ENCODE measurements at places on chromosomes 13 and 19. TPM values are rescaled to one million over a fixed set of nuclear protein-coding genes. Genes with fewer than 3 reads are reported as not detected.

Gene ATP4A
- not detected for total RNA-seq

Gene KCTD4
- total RNA-seq, result not detected

DNA sequence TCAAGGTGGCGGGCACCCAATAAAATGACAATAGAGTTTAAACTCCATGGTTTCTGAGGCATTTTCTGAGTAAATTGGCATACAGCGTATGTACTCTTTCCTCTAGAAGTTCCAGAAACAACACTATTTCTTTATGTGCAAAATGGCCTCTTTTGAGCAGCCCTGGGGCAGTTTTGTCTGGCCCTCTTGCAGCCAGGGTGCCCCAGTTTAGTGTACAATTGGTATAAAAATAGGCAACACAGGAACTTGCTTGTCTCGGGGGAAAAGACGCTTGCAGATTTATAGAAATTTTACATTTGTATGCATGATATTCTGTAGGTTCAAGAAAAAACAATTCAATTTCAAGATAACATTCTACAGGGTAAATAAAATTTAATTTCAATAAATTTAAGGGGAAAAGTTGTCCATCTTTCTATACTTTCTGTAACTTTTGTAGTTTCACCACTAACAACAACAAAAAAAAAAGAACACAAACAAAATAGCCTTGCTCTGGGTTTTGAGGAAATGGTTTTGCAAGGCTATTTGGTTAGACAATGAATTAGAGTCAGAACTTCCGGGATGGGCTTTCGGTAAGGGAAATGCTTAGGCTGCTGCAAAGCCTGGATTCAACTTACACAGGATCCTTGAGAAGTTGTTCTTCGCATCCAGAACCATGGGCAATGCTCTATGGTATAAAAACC is 45.3 kb downstream of the LRCH1 start:
- H3K27me3 ChIP-seq, result no peaks in the 10 kb centered on the region
- no peak overlapping the region for H3K4me3 ChIP-seq
- no peak for DNase-seq
- peak overlapping the region; percentile 65 for H3K27ac ChIP-seq
- peaks cover 93% of the 10 kb centered on the region for H3K4me1 ChIP-seq

DNA sequence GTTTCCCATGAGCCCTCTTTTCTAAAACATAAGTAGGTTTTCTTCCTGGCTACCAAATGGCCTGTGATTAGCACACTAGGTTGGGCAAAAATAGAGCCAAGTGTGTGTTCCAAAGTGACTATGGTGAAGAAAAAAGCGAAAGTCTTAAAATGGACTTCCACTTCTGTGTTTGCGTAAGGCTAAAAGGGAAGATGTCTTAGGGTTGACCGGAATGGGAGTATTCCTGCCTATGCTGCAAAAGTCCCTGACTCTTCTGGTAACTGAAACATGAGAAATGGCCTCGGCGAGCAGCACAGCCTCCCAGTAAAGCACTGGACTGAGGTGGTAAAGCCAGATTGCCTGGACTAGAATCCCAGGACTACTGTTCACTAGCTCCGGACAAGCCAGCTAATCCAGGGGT is 2.4 kb upstream of the FPR1 start:
- H3K27ac ChIP-seq, result no peak overlapping the region
- H3K4me1 ChIP-seq, result no peaks in the 10 kb centered on the region
- H3K27me3 ChIP-seq, result no peaks in the 10 kb centered on the region
- no peaks in the 10 kb centered on the region for H3K36me3 ChIP-seq

DNA sequence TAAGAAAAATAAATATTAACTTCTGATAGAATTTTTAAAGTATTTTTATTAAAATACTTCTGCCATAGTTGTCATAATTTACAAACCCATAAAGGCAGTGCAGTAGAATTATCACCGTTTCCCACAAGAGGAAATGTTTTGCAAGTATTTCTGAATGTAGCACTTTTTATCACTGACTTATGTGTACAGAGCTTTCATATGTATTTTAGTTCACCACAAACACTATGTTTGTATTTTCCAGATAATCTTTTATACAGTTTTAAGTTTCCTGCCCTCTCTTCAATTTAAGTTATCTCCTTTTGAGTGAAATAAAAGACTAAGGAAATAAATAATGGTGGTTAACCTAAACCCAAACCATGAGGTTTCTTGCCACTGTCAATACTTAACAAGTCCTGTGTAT is 24.2 kb downstream of the MIPEP start:
- H3K4me3 ChIP-seq, result no peak overlapping the region
- no peak for DNase-seq
- no peak overlapping the region for H3K27ac ChIP-seq
- no peaks in the 10 kb centered on the region for H3K4me1 ChIP-seq
- H3K36me3 ChIP-seq, result no peaks in the 10 kb centered on the region
- no peaks in the 10 kb centered on the region for H3K27me3 ChIP-seq

DNA sequence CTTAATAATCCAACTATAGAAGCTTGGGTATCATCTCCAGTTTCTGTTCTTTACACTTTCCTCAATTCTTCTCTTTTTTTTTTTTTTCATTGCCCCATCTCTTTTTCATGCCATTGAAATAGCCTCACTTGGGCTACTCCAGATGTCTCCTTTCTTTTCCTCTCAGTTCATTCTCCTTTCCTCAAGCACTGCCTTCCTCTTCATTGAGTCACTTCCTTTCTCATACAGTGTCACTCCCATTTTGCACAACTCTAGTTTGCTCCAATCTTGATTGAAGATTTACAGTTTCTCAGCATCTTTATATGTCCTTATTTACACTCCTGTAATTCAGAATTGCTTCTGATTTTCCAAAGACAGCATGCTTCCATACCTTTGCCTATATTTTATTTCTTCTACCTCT is 61.3 kb downstream of the IPO5 start:
- no peak for DNase-seq
- H3K36me3 ChIP-seq, result peaks cover 33% of the 10 kb centered on the region
- H3K27ac ChIP-seq, result no peak overlapping the region
- no peaks in the 10 kb centered on the region for H3K4me1 ChIP-seq

- no peak overlapping the region for H3K27ac ChIP-seq
- no peak for DNase-seq
- H3K4me3 ChIP-seq, result no peak overlapping the region
- peaks cover 14% of the 10 kb centered on the region for H3K36me3 ChIP-seq
- no peaks in the 10 kb centered on the region for H3K27me3 ChIP-seq
These were observed 59.6 kb downstream of the ARHGAP35 start for GRCh38 chr19:46920362-46920761.

DNA sequence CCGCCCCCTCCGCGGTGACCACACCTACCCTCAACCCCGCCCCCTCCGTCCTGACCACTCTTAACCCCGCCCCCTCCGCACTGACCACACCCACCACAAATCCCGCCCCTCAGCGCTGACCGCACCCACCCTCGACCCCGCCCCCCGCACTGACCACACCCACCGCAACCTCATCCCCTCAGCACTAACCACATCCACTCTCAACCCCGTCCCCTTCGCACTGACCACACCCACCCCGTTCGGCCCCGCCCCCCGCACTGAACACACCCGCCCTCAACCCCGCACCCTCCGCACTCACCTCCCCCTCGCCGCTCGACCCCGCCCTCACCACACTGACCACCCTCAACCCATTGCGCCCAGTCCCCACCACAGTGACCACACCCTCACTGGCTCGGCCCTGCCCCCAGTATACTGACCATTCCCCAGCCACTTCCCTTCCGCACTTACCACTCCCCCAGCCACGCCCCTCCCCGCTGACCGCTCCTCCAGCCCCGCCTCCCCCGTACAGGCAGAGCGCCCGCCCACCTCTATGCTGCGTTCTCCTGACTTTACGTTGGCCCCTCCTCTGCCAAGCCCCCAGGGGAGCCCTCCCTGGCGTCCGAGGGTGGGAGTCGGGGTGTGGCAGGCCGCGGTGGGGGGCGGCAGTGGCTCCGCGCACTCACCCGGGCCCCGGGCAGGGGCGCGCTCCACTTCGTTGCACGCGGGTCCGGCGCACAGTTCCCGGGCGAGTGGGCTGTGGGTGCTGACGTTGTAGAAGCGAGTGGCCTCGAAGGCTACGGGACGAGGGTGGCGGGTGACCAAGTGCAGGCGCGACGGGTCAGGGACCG is 8.4 kb downstream of the F2RL3 start:
- H3K27me3 ChIP-seq, result no peaks in the 10 kb centered on the region
- H3K36me3 ChIP-seq, result no peaks in the 10 kb centered on the region
- peak overlapping the region; percentile 85 for H3K27ac ChIP-seq
- DNase-seq, result peak; percentile 95
- H3K4me3 ChIP-seq, result peak overlapping the region; percentile 97

DNA sequence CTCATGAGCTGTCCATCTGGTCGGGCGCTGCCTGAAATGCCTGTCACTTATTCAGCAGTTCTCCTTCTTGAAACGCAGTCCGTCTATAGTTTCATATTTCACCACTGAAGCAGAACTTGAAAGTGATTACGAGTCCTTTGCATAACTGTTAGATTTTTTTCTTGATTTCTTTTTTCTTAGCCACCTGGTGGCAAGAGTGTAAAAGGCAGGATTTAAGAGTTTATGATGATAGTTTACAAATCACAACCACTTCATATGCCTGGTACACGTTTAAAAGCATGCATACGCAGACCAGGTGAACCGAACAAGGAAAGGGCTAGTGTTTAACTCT is 45.8 kb downstream of the GGACT start:
- no peaks in the 10 kb centered on the region for H3K36me3 ChIP-seq
- no peak overlapping the region for H3K4me3 ChIP-seq
- H3K27me3 ChIP-seq, result no peaks in the 10 kb centered on the region
- peaks cover under 1% of the 10 kb centered on the region for H3K4me1 ChIP-seq
- no peak overlapping the region for H3K27ac ChIP-seq
- DNase-seq, result no peak

- DNase-seq, result peak; percentile 35
- H3K4me1 ChIP-seq, result no peaks in the 10 kb centered on the region
- H3K27ac ChIP-seq, result no peak overlapping the region
These were observed 41.7 kb upstream of the CEACAM20 start for GRCh38 chr19:44570984-44571684.

DNA sequence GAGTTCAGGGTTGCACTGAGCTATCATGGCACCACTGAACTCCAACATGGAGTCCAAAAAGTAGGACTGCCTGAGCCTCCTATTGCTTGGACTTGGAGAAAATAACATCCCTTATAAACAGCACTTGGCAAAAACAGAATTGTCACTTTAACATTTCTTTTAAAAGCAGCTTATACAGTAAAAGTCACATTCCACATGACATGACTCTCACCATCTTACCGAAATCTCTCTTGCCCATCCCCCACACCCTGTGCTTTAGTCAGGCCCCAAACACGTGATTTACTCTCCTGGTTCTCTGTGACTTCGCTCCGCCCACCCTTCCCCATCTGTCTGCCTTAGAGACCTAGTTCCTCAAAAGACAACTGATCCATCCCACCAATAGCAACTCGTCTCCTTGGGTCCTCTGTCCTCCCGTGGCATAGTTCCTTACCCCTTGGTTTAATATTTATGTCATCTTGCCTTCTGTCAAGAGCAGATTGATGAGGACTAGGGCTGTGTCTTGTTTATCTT is 4.6 kb downstream of the SAFB start:
- no peaks in the 10 kb centered on the region for H3K27me3 ChIP-seq
- H3K27ac ChIP-seq, result peak overlapping the region; percentile 34
- H3K4me1 ChIP-seq, result peaks cover 80% of the 10 kb centered on the region
- H3K4me3 ChIP-seq, result no peak overlapping the region

DNA sequence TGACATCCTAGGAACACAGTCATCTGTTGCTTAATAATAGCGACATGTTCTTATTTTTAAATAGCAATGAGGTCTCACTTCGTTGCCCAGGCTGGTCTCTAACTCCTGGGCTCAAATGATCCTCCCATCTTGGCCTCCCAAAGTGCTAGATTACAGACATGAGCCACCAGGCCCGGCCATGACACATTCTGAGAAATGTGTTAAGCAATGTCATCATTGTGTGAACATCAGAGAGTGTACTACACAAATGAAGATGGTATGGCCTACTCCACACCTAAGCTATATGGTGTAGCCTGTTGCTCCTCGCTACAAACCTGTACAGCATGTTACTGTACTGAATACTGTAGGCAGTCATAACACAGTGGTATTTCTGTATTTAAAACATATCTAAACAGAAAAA is 24.6 kb upstream of the GARRE1 start:
- no peak overlapping the region for H3K27ac ChIP-seq
- peaks cover 11% of the 10 kb centered on the region for H3K36me3 ChIP-seq
- no peaks in the 10 kb centered on the region for H3K27me3 ChIP-seq
